AG04450 (cell line): ENCODE measurements at places on chromosomes 6 and 20. TPM values are rescaled to one million over a fixed set of nuclear protein-coding genes. Genes with fewer than 3 reads are reported as not detected.

The OR12D3 gene
- not detected in 2 replicates for polyA plus RNA-seq

DNA sequence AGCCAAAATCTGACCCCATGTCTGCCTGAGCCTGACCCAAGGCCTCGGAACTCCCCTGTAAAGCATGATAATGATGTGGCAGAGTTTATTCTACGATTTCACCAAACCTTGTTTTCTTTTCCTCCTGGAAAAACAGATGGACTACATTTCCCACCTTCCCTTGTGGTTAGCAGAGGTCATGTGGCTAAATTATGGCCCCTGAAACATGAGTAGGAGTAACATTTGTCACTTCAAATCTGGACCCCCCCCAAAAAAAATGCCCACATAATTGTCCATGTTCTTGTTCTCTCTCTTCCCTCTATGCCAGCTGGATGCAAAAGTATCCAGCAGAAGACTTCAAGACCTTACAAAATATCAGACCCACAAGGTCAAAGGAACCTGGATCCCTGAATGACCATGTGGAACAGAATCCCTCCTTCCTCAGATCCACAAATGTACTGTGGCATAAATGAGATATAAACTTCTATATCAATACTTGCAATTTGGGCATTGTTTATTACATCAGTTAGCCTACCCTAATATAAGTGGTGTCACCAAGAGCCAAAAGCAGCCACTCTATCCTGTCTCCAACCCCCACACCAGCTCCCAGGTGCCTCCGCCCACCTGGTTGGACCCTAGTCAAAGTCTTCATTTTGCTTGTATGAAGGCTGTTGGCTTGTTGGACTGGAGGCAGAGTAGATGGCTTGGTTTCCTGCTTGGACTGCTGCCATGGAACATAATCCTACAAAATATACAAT is 1.4 kb downstream of the C20orf96 start:
- DNase-seq = no peak

The PRKN gene
- polyA plus RNA-seq = not detected in 2 replicates

- no peak for DNase-seq
Measured at GRCh38 chr6:33075568-33076405, at the start of gene HLA-DPB1. HLA-DPB1 (plus strand) TSS chr6:33075990; CDS start chr6:33076042, 52 bp downstream.

- DNase-seq = peak; percentile 83
Measured at GRCh38 chr20:36848078-36848660, 27.8 kb upstream of the TLDC2 start.

The C20orf141 gene
- polyA plus RNA-seq = not detected in 2 replicates

The TREML2 gene
- not detected in 2 replicates for polyA plus RNA-seq

GRCh38 chr6:121008553-121008952 is 325.7 kb downstream of the TBC1D32 start:
- DNase-seq = no peak

The HCK gene
- not detected in 2 replicates for polyA plus RNA-seq

The ZNF76 gene
- 10.2 and 14.3 TPM in 2 replicates for polyA plus RNA-seq

The KCNK16 gene
- polyA plus RNA-seq = not detected in 2 replicates

GRCh38 chr6:1337791-1338190 is 25.9 kb downstream of the FOXQ1 start:
- no peak for DNase-seq

DNA sequence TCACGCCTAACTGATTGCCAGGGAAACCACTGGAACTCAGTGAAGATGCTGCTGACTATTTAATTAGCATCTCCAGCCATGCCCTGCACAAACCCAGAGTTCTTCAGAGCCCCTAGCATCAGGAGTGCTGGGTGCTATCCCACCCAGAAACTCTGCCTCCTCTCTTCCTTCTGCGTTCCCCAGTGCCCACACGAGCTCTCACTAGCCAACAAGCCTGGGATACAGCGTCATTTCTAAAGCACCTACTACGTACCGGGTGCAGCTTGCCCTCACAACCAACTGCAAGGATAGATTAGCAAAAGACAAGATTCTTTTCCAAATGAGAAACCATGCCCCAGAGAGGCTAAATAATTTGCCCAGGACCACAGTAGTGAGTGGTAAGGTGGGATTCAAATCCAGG is 105.2 kb upstream of the FOXP4 start:
- DNase-seq = no peak

GRCh38 chr6:140039364-140039763 is 664.9 kb upstream of the CITED2 start:
- DNase-seq = no peak

GRCh38 chr6:143135797-143136561 is 75.3 kb downstream of the AIG1 start:
- DNase-seq = no peak

The GABRR1 gene
- not detected in 2 replicates for polyA plus RNA-seq
